AG10803 (cell line): ENCODE measurements at places on chromosomes 11 and 22.

DNA sequence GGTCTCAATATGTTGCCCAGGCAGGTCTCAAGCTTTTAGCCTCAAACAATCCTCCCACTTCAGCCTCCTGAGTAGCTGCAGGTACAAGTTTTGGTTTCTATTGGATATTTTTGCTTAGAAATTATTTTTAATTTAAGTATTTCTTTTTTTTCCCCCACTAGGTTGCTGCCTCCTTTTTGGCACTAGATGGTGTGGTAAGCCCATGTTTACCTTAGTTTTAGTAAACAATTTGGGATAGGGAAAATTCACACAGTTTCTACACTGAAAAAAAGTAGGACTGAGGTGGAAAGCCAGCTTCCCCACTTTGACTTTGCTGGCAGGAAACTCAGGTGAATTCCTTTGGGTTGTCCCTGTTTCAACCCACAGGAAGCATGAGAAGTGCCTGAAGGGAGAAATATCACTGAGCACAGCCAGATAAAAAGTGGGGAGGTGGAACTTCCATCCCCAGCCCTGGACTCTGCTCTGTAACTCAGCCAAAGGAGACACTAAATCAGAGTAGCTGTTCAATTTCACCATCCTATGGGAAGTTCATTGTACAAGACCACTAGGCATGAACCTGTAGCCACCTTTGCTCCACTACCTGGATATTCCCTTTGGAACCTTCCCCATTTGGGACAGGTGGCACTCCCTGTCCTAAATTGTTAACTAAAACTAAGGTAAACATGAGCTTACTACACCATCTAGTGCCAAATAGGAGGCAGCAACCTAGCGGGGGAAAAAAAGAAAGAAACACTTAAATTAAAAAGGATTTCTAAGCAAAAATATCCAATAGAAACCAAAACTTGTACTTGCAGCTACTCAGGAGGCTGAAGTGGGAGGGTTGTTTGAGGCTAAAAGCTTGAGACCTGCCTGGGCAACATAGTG is 154.4 kb upstream of the FAT3 start:
- DNase-seq, result peak; percentile 5

DNA sequence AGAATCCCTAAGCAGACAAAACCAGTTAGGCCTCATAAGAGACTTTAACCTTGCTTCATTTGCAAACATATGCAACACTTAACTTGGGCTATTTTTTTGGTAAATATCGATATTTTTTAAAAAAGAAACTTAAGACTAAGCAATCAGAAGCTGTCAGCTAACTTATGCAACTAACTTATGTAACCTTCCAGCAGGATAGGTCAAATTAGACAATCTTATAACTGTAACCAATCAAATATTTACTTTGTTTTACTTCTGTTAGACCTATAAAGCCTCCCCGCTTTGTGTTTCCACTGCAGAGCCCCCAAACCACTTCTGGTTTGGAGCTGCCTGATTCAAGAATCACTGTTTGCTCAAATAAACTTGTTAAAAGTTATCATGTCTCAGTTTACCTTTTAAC is 8.0 kb downstream of the MSANTD4 start:
- no peak for DNase-seq

DNA sequence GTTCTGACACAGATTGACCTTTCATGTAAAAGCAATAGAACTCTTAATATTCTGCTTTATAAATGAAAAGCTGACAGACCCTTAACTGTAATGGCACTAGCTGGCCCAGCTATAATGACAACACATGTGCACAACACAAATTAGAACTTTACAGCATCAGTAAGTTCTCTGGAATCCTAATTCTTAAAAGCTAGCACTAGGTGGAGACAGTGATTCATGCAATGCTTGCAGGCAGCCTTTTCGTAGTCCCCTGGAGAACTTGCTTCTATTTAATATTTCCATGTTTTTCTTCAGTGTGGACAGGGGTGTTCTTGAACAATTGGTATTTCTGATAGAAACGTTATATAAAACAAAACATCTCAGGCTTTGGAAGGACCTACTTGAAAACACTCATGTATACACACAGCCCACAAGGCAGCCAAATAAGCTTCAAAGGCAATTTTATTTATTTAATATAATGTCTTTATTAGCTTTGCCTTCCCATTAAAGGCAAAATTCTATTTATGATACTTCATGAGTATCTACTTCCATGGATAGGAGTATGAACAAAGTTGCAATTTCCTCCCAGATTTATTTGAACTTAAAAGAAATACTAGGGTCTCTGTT is 374.3 kb upstream of the MPPED2 start:
- DNase-seq, result peak; percentile 62

DNA sequence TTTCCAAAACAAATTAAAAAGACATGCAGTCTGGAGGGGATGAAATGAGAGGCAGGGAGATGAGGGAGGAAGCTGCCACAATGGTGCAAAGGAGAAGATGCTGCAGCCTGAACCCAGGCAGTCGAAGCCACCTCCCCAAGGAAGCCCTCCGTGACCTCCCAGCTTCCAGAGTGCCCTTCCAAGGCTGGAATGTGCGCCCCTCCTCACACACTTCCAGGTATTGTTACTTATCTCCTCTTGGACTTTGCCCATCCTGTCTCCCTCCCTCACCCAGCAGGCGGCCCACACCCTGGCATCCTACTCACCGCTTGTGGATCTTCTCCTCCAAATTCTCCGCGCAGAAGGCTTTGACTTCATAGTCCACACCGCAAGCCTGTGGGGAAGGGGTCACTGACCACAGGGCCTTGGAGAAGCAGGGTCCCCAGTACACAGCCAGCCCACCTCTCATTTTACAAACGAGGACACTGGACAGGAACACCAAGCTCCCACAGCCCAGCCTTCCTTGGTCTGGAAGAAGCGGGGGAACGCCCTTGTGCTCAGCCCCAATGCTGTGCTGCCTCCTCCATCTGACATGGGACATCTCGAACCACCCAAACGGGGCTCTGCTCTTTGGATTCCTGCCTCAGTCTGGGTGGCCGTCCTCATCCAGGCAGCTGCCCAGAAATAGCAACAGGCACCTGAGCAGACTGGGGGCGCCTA is 40.3 kb downstream of the TPBGL start:
- DNase-seq, result no peak

DNA sequence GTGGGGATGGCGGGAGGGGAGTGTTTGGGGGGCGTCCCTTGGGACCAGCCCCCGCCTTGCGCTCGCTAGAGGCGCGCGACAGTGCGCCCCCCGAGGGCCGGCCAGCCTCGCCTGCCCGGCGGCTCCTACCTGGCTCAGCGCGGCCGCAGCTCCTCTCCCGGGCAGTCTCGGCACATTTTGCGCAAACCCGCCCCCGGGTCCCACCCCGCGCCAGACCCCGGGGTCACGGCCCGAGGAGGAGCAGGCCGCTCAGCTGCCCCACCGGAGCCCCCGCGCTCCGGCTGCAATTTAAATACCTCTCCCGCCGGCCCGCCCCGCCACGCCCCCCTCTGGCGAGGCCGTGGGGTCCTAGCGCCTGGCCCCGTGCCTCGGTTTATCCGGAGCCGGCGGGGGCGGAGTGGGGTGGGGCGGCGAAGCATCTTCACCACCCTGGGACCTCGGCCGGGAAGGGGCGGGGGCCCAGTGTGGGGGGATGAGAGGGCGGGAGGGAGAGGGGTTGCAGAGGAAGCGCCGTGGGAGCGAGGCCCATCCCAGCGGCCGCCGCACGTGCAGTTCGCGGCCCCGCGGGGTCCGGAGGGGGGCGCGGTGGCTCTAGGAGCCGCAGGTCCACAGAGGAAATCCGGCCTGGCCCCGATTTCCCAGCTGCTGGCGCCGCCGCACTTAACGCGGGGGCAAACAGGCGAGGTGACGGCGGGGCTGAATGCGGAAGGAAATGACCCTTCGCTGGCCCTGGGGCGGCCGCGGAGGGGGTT is at the start of gene LRRC32:
LRRC32 (minus strand) TSS at position 263 of the 752 bp plus-strand sequence. CDS start 4,793 bp downstream, outside the sequence.
- DNase-seq, result no peak

- DNase-seq, result no peak
Measured at GRCh38 chr11:95515371-95515770, 274.2 kb downstream of the FAM76B start.

- DNase-seq, result peak; percentile 6
Measured at GRCh38 chr22:29156507-29156906, 49.2 kb upstream of the EMID1 start.

DNA sequence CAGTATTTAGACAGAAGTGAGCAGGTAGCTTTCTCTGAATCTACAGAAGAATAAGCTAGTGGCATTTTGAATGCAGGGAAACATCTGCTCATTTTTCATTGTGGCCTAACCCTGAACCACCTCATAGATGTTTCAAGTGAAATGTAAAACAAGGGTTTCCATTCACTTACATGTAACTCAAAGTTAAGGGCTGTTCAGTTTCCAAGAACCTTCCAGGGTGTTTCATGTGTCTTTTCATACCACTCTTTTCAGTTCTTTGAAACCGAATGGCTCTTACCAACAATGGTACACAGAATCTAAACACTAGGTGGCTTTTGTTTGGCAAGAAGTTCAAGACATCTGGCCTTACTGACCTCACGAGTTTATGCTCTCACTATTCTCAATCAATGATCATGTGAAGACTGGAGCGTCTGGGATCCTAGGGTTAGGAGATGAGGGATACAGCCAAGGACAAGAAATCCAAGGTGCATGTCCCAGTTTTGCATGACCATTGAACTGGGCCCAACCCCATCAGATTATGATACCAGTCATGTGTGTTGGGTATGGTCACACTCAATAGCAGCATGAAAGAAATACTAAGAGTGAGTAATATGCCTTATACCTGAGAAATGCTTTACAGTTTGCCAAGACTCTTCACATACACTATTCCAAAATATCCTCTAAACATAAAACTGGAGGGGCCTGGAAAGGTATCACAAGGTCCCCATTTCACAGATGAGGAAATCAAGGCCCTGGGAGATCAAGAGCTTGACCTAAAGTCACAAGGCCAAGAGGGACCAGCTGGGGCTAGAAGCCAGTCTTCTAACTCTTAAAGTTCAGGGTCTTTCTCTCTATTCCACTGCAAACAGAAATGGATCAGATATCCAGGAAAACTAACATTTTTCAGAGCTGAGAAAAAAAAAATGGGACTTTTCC is 92.7 kb downstream of the ETS1 start:
- DNase-seq, result no peak

DNA sequence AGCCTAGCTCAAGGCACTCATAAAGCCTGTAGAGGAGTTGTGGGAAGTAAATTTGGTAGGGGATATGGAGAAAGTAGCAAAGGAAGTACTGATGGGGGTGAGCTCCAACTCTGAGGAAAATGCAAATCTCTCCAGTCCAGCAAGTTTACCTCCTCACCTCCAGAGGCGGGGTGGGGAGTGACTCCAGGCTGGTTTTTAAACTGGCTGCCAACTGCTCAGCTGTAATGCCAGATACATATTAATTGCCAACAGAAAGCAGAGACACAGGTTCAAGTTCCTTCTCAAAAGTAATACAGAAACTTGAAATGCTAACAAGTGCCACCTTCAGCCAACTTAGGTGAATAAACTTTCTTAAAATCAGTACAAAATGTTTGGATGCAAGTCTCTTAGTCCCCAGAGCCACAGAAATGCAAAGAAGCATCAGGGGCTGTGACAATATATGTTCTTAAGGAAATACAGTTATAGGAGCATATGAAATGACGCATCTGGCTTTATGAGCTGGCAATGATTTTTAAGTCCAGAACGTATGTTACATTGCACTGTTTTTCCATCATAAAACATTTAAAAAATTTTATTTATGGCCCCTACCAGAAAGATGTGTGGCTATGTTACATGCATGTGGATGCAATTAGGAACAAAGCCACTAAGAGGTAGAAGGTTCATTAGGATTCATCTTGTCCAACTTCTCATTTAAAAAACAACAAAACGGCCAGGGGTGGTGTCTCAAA is 436.4 kb upstream of the CCDC90B start:
- DNase-seq, result no peak

GRCh38 chr11:65422633-65423515 is at the start of gene NEAT1:
TSS of gene NEAT1 (plus strand) at chr11:65422798.
- peak; percentile 95 for DNase-seq
